Fibroblast of skin of right biceps (primary cell): ENCODE measurements at places on chromosomes 5 and 9.

- DNase-seq, result no peak
These were observed 99.2 kb upstream of the SPATA31C2 start for GRCh38 chr9:88237479-88237961.

GRCh38 chr5:59299006-59299405 is 594.5 kb downstream of the PDE4D start:
- no peak for DNase-seq

DNA sequence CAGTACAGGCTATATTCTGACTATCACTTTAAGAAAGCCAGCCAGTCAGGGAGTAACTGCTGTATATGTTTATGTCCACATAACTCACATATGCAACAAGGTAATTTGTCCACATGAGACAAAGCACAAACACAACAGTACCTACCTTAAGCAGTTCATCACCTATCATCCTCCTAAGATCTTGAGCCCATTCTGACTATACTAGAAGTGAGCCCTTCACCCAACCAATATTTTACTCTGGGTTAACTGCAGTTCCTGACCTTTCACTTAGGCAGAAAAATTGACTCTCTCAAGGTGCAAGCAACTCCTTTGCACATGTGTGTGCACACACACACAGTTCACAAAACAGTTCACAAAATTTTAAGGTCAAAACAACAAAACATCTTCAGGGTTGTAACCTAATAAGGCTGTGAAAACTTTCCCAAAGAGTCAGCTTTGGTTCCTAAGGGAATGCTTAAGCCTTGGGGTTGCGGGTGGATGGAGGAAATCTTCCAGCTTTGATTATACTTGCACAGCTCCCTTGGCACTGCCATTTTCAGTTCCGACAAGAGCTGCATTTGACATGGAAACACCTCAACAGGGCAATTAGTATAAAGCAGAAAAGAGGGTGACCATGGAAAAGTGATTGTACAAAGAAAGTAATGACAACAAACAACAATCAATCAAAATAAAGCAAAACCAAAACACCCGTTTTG is 215.3 kb downstream of the NFIB start:
- DNase-seq, result no peak

- no peak for DNase-seq
These were observed 337.7 kb downstream of the CDK5RAP2 start for GRCh38 chr9:120242116-120242811.

DNA sequence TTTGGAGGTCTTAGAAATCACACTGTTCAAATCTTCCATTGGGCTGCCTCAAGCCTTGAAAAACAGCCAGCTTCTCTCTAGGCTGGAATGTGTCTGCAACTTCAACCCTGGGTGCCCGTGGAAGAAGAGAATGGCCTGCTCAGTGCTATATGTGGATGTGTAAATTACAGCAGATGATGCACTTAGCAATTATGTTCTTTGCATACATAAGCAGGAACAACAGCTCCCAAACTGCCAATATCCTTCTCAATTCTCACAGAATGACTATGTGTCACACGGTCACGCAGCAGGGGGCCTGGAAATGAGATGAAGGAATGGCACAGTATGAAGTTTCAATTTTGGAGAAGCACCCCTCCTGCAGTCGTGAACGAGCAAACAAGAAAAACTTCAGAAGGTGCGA is 175.2 kb upstream of the SMARCA2 start:
- DNase-seq, result no peak

DNA sequence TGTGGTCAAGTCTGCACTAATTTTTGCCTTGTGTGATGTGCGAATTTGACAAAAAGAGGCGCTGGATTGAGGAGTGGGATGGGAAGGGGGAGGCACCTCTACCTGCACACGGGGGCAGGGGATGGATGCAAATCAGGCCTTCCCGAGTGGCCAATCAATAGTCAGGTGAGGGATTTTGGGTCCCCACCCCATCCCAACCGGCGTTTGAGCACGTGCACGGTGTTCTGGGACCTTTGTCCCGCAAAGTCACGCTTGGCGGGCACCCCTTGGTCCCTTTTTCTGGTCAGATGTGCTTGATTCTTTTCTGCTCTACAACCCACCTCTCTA is 685 bp upstream of the ADAMTS19 start:
- no peak for DNase-seq

- DNase-seq, result no peak
These were observed 30.0 kb upstream of the COL15A1 start for GRCh38 chr9:98913705-98914104.

DNA sequence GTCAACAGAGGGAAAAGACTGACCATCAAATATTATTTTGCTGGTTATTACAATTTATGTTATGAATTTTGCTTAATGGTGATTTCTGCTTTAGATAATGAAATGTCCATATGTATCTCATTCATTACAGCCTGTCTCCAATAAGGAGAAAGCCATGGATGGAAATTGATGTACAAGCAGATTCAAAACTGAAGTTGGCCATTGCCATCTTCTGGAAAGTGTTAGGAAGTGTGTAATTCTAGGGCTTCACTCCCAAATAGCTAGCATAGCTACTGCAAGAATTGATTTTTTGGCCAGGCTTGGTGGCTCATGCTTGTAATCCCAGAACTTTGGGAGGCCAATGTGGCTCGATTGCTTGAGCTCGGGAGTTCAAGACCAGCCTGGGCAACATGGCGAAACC is 45.8 kb downstream of the DYNC2I2 start:
- no peak for DNase-seq

- peak; percentile 25 for DNase-seq
These were observed 9.0 kb downstream of the FXN start for GRCh38 chr9:69044240-69045219.

DNA sequence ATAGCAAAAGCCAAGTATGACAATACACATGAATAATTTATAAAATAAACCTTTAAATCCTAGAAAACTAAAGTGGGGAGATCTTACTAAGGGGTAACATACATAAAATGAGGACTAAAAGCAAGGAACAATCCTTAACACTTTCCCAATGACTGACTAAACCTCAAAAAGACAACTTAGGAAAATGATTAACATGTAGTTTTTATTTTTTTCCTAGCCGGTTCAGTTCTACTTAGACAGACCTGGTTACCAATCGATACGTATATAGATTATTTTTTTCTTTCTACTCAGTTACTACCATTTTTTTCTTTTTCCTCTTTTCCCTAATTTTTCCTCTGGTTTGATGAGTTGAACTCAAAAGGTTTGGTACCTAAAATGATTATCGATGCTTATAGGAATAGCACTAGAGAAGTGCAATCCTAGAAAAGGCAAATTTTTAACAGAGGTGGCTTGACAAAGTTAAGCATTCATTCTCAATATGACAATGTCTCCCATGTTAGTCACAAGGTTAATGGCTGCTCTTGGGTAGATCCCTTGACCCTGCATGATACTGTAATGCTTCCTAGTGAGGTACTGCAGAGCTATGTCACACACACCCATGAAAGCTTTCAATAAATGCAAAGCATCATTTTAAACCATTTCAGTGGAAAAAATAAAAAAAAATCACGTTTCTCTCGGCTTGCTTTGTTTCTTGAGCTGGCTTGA is 41.5 kb downstream of the FBXO4 start:
- no peak for DNase-seq

DNA sequence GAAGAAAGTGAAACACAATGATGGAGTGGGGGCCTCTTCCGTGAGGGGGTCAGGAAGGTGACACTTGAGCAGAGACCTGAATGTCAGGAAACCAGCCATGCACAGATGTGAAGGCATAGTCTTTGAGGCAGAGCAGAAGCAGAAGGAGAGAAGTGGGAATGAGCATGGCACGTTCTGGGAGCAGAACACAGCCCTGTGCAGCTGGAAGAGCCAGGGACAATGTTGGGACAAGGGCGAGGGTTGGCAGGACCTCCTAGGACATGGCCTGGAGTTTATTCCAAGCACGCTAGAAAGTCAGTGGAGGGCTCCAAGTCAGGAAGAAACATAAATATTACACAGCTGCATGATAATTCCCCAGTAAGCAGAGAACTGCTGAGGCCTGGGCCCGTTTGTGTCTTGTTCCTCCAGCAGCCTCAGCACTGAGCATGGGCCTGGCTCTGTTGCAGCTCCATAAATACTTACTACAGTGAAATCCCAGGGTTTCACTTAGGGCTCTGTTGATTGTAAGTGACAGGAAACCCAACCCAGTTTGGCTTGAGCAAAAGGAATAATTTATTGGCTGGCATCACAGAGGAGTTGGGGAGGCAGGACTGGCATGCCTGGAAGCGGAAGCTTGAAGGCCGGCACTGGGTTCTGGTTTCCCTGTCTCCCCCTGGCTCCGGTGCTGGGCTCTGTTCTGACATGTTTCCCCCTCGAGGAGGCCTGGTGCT is 66.2 kb downstream of the MVB12B start:
- DNase-seq, result no peak

- DNase-seq, result no peak
These were observed 9.0 kb downstream of the C9 start for GRCh38 chr5:39355324-39355723.
